ENCODE measurements at places on chromosomes 16 and 17.

DNA sequence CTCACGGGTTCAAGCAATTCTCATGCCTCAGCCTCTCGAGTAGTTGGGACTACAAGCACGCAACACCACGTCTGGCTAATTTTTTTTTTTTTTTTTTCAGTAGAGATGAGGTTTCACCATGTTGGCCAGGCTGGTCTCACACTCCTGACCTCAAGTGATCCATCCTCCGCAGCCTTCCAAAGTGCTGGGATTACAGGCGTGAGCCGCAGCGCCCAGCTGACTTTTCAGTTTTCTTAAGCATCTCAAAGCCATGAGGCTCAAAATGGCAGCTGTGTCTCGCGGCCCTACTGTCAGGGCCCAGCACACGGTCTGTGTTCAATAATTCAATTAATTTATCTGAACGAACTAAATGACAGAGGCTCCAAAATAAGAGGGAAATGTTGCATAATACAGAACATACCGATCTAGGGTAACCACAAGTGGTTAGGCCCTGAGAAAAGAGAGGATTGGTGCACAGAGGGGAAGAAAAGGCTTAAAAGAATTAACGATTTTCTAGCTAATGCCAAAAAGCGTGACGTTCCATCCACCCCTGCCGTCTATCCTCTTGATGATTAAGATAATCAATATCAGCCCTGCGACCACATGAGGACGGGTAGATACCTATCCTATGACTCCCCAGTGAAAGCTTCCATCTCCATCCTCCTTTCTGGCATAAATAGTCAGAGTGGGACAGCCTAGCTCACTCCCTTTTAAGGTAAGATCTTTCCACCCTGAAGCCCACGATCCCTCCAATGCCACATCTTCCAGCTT, 136.9 kb downstream of the SLC39A11 start:
- DNase-seq: no peak

GRCh38 chr16:23188911-23189310, 6.4 kb downstream of the SCNN1G start:
- DNase-seq: no peak

DNA sequence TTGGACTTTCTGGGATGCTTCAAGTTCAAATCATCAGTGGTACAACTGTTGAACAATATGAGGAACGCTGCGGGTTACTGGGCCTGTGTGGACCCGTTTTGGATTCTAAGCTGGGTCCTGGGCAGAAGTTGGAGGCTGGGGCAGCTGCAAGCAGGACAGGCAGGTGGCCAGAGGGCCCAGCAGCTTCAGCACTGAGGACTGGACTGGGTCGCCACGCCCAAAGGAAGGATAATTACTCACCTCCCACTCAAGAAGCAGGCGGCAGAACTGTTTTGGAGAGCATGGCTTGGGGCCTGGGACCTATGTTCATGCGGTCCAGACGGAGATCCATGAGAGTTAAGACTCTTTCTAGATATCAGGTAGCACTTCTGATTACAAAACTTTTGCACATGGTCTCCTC, 1.5 kb upstream of the ZNHIT3 start:
- DNase-seq: no peak

- DNase-seq: peak; percentile 73
These were observed at the start of the genes VPS9D1 and ZNF276 for GRCh38 chr16:89720813-89721545. VPS9D1 (minus strand) TSS chr16:89720898; CDS start chr16:89720861, 37 bp downstream. ZNF276 (plus strand) TSS chr16:89721537; CDS start chr16:89721641, 104 bp downstream.

DNA sequence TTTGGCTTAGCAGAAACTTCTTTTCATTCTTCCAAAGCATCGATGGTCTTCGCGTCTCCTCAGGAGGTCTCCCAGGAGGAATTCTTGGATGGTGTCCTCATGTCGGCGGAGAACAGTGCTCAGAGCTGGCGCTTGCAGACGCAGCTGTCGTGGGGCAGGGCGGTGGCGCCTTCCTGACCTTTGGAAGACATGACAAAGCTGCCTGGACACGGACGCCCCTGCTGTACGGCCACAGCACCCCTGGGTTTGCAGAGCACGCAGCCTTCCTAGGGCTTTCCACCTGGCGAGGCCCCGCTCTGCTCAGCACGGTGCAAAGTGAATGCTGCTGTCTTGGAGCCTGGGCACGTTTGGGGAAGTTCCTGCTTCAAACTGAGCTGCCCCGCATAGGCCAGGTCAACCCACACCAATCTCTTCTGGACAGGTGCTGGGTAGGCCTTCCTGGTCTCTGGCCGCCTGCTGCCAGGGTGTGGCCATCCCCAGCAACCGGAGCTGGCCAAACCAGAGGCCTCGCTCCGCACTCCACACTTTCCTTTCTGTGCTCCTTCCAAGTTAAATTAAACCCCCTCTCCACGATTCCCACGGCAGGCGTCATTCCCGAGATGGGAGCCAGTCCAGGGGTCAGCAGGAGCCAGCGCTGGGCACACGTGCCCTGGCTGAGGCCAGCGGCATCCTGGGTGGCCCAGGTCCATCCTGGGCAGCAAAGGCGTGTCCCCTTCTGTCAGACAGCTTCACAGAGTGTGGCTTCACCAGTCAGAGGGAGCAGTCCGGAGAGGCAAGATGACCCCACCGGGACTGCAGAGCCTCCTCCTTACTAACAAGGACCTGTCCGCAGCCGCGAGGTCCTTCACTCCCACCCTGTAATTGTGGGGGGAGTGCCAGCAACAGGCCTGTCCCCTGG, 15.0 kb upstream of the KREMEN2 start:
- DNase-seq: no peak

GRCh38 chr17:81810476-81810875, 6.5 kb downstream of the GCGR start:
- no peak for DNase-seq

DNA sequence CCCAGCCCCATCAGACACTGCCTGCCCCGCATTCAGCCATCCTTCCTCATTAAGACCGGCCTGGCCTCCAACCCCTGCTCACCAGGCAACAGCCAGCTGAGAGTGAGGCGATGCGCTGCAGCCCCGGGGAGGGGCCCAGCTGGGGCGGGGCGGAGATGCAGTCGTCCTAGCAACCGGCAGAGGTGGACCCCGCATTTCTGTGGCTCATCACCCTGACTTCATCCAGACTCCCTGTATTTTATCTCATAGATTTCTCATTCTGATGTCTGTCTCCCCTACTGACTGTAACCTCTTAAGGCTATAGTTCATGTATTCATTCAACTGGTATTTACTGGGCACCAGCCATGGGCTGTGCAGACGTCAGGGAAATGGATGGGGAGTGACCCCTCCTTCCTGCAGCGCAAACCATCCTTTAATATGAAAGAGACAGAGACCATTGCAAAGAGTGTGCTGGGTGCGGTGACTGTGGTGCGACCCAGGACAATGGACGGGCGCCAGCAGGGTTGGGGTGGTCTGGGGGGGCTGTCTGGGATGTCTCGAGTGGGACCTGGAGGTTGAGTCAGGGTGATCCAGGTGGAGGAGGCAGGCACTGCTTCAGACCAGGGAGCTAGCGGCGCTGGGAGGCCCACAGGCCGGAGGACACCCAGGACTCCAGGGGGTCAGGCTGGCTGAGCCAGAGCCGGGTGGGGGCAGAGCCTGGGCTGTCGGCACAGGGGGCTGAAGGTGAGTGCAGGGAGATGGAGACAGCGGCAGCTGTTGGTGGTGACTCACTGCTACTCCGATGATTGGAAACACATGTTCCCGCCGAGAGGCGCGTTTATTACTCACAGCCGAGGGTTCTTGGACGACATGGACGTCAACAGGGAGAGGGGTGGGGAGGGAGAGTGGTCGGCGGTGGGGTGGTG, 10.5 kb upstream of the TIMP2 start:
- peak; percentile 99 for DNase-seq

DNA sequence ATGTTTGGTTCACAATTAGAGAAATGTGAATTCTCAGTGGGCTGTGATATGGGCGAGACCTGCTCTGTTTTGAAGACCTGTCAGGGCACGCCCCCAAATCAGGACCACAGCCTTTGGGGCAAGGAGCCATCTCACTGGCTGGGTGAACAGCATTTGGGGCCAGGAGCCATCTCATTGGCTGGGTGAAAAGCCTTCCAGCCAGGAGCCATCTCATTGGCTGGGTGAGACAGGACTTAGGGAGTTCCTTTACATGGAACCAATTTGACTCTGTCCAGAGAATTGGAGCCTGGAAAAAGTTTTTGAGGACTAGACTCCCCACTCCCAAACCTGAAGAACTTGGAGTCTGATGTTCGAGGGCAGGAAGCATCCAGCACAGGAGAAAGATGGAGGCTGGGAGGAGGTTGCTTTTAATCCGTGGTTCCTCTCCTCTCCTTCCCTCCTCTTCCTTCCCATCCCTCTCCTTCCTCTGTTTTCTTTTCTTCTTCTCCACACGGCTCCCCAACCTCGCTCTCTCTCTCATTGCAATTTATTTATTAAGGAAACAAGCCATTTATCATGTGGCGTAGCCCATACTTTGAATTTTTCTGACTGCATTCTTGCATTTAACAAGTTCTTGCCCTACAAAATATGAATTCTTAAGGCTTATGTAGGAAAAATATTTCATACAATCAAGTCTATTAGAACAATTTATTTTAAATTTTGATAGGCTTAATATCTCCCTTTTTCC, 19.7 kb downstream of the FOXL1 start:
- DNase-seq: peak; percentile 55

DNA sequence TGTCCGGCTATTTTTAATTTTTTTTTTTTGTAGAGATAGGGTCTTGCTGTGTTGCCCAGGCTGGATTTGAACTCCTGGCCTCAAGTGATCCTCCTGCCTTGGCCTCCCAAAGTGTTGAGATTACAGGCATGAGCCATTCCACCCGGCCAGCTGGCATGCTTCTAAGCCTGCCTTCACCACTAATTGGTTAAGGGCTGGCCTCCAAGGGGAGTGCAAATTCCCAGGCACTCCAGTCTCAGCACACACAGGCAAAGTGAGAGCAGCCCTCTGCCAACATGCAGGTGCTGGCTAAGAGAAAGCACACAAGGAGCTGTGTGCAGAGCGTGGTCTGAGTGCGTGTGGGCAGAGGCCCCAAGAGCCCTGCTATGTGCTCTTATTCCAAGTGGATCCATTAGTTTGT, 149.8 kb upstream of the HS3ST2 start:
- DNase-seq: no peak

DNA sequence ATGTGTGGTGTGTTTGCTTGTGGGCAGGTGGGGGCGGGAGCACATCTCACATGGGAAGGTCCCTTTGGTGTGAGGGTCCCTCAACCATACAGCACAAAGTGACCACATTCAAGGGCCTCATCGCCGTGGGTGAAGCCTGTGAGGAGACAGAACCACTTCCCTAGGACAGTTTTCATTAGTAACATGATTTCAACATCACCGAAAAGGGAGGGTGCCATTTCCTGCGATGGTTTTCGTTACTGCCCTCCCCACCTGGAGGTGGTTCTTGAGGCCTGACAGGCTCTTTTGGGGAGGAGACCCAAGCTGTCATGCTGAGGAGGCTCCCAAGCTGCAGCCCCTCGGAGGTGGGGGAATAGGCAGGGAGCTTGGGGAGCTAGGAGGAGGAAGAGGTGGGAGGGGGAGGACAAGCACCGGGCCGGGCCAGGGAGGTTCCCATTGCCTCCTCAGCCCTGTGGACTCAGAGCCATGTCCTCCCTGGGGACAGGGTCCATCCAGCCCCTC, 9.5 kb downstream of the CD300LB start:
- no peak for DNase-seq

DNA sequence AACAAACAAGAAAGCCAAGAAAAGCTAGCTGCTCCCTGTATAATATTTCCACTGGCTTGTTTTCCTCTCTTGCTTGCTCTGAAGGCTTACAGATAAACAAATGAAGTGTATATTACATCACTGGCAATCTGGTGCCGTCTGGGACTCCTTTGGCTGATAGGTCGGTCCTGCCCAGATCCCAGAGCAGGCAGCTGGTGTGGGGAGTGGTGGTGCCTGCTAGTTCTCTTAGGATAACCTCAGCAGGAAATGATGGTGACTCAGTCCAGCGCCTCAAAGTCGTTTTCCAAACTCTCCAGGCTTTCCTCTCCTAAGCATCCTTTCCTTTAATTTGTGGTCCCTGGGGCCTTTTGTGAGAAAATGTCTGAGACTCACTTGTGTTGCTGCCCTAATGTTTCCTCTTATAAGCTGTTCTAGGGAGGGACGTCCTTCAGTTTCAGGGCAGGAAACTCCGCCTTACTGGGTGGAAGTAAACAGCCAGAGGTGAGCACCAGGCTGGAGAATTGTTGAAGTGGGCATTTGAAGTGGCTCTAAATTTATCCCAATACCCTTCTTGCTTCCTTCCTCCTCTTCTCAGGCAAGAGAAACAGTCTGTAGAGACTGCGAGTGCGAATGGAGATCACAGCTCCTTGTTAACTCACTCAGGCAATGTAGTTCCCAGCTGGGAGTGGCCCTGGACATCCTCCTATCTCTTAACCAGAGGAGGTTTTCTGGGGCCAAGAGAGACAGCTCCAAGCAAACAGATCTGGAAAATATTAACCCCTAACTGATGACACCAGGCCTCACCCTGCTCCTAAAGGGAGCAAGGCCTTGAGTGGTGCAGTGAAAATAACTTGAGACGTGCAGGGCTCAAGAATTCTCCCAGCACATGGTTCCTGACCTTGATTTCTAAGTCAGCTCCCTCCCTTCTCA, 34.9 kb downstream of the CD300LF start:
- peak; percentile 21 for DNase-seq

- no peak for DNase-seq
These were observed 25.6 kb upstream of the NTN1 start for GRCh38 chr17:8995711-8996110.

DNA sequence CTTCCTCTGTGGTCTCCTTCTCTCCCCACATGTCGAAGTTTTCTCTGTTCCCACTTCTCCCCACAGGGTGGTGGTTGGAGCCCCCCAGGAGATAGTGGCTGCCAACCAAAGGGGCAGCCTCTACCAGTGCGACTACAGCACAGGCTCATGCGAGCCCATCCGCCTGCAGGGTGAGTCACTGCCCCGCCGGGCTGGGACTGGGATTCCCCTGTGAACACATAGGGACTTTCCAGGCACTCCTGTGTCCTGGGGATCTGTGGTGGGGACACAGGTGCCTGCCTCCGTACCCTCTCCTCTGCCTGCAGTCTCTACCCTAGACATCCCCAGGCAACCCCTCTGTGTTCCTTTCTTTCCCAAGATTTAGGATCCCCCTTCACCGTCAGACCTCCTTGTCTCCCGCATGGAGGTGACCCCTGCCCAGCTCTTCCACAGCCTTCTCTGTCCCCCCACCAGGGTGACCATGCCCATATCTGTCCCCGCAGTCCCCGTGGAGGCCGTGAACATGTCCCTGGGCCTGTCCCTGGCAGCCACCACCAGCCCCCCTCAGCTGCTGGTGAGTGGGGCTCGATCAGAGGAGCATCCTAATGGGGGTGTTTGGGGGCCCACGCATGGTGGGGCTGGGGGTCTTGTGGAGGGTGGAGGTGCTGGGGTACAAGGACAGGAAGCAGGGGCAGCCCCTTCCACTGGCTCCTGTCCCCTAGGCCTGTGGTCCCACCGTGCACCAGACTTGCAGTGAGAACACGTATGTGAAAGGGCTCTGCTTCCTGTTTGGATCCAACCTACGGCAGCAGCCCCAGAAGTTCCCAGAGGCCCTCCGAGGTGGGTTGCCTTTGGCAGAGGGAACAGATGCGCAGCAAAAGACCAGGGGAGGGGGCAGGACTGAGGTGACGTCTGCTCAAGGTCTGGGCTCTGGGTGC, 5.8 kb downstream of the ITGAM start:
- DNase-seq: peak; percentile 10

GRCh38 chr16:56514845-56515244, 5.0 kb downstream of the BBS2 start:
- no peak for DNase-seq

GRCh38 chr16:84766978-84767773, 52.6 kb upstream of the CRISPLD2 start:
- DNase-seq: no peak
